H1 (cell line): ENCODE measurements at places on chromosomes 6 and 20. TPM values are rescaled to one million over a fixed set of nuclear protein-coding genes. Genes with fewer than 3 reads are reported as not detected.

Gene UBD
- total RNA-seq, result not detected in 2 replicates

Gene POM121L2
- 0.09 and 0.17 TPM in 2 replicates for total RNA-seq

Gene EYA4
- 0.17 TPM in 1 of 2 replicates, not detected in the other for total RNA-seq

Gene PSMB1
- 232 and 237 TPM in 2 replicates for total RNA-seq

GRCh38 chr6:18352842-18353241 is 34.3 kb upstream of the RNF144B start:
- H3K4me3 ChIP-seq, result no peak overlapping the region
- H3K27me3 ChIP-seq, result no peaks in the 10 kb centered on the region
- no peak for DNase-seq

- no peaks in the 10 kb centered on the region for H3K27me3 ChIP-seq
- DNase-seq, result no peak
- no peak overlapping the region for H3K27ac ChIP-seq
- H3K4me1 ChIP-seq, result no peaks in the 10 kb centered on the region
- H3K4me3 ChIP-seq, result no peak overlapping the region
Measured at GRCh38 chr6:87279196-87279595, 43.2 kb upstream of the SMIM8 start.

DNA sequence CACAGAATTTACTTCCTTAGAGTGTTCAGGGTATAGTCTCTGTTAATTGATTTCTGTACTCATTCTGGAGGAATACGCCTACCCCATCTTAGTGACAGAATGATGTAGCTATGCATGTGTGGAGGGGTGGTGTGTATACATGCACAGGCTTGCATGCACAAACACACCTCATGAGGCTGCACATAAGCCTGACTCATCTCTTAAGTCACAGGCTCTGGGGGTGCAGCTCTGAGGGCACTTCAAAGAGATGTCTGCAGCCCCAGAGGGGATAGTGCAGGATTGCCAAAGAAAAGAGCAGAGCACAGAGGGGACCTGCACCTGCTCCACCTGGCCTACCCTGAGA is 24.6 kb downstream of the TBX18 start:
- no peak for DNase-seq
- no peak overlapping the region for H3K27ac ChIP-seq
- H3K27me3 ChIP-seq, result no peaks in the 10 kb centered on the region
